Stimulated activated CD8-positive, alpha-beta memory T cell treated with anti-CD3 and anti-CD28 coated beads, Interleukin-2, amount 100 ng/mL, for 1 hour (primary cell): ENCODE measurements at places on chromosomes 3 and 15.

GRCh38 chr15:64092864-64093626 lies 593 bp downstream of the CIAO2A start:
- no peak for DNase-seq

DNA sequence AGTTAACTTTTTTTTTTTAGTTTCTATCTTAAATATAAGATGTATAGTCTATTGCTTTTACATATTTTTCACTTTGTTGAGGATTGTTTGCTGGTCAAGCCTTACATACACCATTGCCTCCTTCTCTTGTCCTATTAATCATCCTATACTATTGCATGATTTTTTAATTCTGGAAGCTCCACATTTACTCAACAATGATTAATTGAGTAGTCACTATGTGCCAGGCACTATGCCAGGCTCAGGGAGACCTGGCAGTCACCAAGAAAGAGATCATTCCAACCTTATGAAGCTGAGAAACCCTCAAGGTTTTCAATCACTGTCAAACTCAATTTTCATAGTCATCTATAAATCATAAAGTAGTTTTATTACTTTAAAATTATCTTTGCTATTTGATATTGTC lies 626.2 kb downstream of the IGSF11 start:
- no peak for DNase-seq

GRCh38 chr3:132396255-132396654 lies 21.0 kb upstream of the DNAJC13 start:
- DNase-seq = no peak

GRCh38 chr15:63836579-63836978 lies 2.8 kb upstream of the HERC1 start:
- no peak for DNase-seq

- DNase-seq = no peak
Observed at GRCh38 chr3:179100652-179101051, 29.0 kb upstream of the ZMAT3 start.

- no peak for DNase-seq
Observed at GRCh38 chr15:60576044-60576443, 97.1 kb upstream of the ICE2 start.

DNA sequence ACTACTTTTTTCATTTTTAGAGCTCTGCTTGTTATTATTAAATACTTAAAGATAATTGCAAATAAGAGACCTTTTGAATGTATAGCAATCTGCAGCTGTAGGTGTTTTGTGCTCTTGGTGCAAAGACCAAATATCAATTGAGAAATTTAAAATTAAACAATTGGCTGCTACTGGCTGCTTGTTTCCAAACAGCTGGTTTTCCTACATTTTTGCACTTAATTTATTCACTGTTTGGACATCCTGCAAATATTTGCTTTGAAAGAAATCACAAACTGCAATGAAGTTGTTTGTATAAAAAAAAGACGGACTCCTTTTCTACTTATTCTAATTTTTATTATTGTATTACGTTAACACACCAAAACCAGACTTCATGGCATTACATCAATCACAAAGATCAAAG lies 35.6 kb downstream of the MED12L start:
- no peak for DNase-seq
